ENCODE measurements at places on chromosomes 2 and 18.

DNA sequence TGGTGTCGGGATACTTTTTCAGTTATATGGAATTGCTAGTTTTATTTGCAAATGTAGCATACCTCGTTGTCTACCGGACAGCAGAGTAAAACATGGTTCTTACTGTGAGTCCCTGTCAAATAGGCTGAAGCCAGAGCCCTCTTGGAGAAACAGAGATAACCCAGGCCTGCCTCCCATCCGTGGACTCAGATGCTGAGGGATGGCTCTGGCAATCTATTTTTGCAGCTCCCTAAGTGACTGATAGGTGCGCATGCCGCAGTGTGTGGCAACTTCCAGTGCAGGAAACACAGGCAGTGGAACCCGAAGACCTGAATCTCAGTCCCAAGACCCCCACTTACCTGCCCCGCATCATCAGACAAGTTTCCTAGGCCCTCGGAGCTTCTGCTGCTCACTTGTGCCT, 33.6 kb downstream of the STEAP3 start:
- no peak for DNase-seq

DNA sequence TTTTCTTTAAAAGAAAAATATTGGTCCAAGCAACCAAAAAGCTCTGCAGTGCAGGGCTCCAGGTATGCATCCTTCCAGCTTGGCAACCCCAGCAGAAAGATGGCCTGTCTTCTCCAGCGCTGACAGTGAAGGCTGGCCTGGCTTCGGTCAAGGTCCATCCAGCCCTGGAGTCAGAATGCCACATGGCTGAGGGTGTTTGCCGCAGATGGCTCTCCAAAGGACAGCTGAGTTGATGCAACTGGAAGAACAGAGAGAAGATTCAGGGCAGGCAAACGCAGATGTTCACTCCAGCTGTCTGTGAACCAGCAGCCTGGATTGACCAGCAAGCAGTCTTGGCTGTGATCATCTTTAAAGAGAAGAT, 51.4 kb downstream of the MARCO start:
- DNase-seq: no peak

GRCh38 chr2:237490009-237490711, 3.1 kb downstream of the MLPH start:
- DNase-seq: peak; percentile 23

DNA sequence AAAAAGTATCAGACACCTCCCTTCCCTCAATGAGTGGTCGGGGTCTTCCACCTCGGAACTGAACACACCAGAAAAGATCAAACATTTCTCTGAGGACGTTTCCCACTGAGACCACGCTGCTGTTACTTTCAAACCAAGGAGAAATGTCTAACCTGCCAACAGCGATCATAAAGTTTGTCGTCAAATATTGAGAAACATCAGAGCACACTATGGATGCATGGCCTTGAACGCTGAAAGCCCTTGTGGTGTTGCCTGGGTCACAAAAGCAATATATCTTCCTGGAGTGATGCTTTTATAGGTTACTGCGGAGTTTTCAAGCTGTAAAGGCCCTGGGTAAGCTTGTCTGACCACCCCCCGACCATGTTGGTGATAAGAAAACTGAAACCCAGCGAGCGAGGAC, 70.2 kb upstream of the ID2 start:
- DNase-seq: no peak

Data from astrocyte of the hippocampus (primary cell).